Fibroblast of skin of scalp (primary cell): ENCODE measurements at places on chromosomes 11 and 22.

DNA sequence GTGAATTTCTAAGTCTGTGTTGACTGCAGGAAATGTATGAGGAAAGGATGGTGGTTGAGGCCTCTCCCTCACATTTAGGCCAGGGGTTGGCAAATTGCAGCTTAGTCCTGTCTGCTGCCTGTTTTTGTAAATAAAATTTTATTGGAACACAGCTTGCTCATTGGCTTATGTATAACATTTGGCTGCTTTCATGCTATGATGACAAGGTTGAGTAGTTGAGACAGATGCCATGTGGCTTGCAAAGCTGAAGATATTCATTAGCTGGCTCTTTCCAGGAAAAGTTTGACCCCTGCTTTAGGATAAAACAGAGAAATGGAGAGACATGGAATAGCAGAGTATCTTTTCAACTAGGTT is 46.2 kb downstream of the BCR start:
- no peak for DNase-seq

DNA sequence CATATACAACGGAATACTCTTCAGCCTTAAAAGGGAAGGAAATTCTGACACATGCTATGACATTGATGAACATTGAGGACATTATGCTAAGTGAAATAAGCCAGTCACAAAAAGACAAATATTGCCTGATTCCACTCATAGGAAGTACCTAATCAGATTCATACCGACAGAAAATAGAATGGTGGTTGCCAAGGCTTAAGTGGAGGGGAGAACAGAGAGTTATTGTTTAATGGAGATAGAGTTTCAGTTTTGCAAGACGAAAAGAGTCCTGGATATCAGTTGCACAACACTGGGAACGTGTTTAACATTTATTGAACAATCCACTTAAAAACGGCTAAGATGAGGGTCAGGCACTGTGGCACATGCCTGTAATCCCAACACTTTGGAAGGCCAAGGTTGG is 45.6 kb upstream of the HIPK3 start:
- no peak for DNase-seq

- DNase-seq, result no peak
Observed at GRCh38 chr11:78224906-78225420, 36.2 kb downstream of the USP35 start.

- DNase-seq, result peak; percentile 42
Observed at GRCh38 chr11:13717331-13717730, 48.9 kb downstream of the FAR1 start.

GRCh38 chr11:5818245-5818886 is 9.6 kb downstream of the OR52N2 start:
- DNase-seq, result no peak

DNA sequence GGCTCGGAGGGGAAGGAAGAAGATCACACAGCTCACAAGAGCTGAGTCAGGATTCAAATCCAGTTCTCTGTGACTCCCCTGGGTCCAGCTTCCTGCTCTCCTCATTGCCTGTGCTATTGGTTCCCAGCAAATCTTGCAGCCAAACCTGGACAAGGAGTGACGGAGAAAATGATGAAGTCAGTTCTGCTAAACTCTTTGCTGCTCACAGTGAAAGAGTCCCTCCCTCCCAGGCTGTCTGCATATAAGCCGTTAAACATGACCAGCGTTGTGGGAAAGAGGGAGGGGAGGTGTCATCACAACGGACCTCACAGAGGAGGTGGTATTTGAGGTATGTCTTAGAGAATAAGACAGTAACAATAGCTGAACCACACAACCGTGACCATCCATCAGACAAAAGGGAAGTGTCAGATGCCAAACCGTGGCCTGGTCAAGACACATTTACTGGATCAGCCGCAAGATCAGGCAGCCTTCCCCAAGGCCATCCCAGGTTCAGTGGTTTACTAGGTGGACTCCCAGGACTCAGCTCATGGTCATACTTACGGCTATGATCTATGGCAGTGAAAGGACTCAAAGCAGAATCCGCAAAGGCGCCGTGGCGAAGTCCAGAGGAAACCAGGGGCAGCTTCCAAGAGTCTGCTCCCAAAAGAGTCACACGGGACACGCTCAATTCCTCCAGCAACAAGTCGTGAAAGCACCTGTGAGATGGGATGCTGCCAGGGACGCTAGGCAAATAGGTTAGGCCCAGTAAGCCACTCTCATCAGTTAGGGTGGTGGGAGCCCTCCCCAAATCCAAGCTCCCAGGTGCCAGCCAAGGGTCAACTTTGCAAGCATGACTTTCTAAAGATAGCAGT is 2.8 kb upstream of the CYTH4 start:
- DNase-seq, result peak; percentile 24

GRCh38 chr11:8807544-8808225 is 103.3 kb upstream of the AKIP1 start:
- DNase-seq, result peak; percentile 88

DNA sequence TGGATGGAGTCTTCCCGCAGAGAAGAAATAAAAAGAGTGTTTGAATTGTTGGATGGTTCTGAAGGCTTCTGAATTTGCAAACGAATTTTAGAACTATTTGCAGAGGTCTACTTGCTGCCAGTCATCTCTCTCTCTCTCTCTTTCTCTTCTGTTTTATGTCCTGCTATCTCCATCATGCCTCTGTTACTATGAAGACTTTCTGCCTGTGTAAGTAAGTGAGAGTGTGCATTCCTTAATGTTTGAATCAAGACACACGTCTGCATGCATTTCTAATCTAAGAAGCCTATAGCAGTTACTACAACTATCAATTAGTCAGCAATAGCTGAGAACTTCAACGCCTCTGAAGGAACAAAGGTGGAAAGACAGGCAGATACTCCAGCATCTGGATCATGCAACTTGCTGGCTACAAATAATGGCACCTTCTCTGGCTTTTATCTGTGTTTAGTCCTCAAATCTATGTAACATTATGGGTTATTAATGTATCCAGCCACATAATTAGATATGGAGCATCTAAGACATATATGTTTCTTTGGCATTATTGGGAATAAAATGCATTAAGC is 191.5 kb upstream of the BLID start:
- no peak for DNase-seq

DNA sequence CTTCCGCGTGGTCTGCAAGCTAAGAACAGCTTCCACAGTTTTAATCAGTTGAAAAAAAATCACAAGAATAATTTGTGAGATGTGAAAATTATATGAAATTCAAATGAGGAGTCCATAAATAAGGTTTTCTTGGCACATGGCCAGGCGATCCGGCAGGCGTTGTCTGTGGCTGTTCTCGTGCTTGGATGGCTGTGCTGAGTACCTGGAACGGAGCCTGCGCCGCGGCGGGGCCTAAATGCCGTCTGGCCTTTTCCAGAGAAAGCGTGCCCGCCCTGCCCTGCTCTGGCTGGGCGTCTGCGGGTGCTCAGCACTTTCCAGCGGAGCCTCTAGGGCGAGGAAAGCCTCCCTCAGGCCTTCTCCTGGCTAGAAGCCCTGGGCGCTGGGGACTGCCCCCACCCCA is 41.8 kb downstream of the OSBPL5 start:
- no peak for DNase-seq

DNA sequence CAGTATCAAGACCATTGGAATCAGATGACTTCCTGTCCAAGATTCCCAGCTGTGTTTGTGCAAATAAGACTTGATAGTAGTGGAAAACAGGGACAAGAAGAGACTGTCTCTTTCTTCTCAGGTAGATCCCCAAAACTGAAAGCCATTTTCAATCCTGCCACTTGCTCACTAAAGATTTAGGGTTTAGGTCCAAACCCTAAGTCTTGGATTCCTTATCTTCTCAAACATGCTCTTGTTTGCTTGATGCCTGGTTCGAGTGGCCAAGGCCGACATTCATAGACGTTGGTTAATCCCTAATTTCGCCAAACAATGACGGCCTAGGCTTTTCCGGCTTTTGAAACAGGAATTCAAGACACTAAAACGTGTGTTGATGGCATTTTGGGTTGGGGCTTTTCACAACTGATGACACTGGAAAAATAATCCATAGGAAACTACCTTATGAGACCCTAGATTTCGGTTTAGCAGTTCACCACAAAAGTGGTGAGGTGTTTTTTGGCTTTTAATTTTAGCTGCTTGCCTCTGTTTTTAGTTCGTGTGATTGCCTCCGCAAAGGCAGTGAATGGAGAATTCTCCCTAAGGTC is 1.0 kb upstream of the GTPBP1 start:
- no peak for DNase-seq

DNA sequence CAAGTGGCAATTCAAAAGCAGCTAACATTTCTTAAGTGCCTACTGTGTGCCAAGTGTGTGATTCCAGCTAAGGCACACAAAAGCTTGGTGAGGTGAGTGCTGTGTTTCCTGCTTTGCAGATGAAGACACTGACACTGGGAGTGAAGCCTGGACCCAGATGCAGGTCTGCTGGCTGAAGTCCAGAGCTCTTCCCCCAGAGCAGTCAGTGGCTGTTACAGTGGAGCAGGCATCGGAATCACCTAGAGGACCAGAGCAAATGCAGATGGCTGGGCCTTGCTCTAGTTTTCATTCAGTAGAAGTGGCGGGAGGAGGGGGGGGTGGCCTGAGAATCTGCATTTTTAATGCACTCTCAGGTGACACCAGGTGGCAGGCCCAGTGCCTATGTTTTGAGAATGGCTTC is 342.3 kb downstream of the CADM1 start:
- DNase-seq, result no peak

DNA sequence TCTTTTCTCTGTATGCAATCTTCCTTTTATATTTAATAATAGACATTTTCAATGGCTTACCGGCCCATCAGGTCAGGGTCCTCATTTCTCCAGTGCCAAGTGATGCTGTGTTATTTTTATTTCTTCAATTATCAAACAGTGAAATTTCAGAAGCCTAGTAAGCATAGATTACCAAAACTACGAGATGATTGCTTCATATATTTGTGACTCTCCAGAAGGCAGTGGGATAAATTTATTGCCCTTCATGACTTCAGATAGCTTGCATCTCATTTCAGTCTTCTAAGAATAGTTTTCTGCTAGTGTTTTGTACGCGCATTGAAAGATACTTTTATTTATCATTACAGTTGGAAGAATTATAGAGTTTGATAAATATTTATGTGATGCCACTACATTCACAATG is 139.6 kb downstream of the FAT3 start:
- no peak for DNase-seq

DNA sequence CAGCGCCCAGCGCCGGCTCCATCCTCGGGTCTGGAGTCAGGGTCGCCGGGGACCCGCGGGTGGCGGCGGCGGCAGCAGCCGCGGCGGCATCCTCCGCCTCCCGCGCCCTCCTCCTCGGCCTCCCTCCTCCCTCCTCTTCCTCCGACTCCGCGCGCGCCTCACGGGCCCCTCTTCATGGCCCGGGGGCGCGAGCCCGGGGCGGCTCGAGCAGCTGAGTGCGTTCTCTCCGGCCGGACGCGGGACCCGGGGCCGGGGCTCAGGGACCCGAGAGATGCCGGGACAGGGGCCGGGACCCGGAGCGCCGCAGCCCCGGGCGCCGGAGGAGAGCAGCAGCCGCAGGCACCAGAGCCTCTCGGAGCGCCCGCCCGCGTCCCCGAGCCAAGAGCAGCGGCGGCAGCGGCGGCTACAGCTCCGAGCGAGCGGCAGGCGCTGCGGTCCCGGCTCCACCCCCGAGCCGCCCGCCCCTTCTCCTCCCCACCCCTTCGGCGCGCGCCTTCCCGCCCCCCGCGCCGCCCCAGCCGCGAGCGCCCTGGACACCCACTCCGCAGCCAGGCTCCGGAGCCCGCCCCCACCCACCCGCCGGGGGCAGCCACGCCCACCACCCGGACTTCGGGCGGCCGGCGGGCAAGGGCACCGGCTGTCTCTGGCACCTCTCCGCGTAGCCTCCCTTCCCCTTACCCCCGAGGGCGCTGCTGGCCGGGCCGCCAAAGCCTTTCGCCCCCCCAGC is at the start of gene CHST1:
Gene CHST1, minus strand, starts transcription at position 417 of the 727 bp plus-strand sequence. CDS start 14,699 bp downstream, outside the sequence.
- peak; percentile 39 for DNase-seq

DNA sequence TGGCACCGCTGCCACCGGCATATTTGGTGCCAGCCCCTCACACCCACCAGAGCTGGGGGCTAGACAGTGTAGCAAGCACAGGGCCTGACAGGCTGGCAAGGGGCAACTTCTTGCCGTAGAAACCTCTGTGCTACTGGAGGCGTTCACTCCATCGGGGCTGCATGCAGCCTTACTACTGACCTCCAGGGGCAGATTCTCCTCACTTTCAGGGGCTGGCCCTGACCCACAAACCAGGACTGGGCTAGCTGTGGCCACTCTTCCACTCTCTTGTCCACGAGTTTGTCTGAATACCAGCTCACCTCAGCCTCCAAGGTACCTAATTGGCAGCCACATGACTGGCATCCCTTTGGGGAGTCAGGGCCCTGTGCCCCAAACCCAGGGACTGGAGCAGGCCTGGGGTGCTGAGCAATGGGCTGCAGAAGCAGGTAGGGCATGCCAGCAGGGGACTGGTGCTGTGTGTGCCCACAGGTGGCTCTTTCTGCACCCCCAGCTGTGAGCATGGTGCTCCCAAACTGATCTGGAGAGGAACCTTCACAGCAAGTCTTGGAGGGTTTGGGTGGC is 2.1 kb upstream of the LMO1 start:
- no peak for DNase-seq

DNA sequence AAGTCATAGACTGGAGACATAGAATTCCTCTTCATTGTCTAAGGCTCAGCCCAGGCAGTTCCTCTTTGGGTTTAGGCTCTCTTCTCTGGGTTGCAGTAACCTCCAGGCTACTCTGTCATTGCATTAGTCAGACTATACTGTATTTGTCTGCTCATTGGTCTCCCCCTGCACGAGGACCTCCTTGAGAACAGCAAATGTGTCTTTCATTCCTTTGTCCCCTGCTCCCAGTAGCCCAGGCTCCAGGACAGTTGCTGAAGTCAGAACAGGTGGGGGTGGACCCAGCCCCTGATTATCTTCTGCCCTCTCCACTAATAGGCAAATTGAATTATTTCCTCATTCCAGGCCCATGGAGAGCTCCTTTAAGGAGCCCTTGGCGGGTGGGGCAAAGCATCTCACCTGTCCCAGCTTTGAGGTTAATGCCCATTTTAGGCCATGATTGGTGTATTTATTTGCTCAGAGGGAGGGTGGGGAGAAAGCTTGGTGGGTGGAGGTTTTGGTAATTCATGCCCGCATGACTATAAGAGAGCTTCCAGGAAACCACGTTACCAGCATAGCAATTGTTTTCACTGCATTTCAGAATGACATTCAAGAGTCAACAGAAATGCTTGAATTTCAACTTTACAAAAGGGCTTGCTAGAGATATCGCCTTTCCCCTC is 40.9 kb downstream of the NAV2 start:
- peak; percentile 81 for DNase-seq

- peak; percentile 74 for DNase-seq
Observed at GRCh38 chr11:107689317-107690202, 22.3 kb downstream of the SLN start.

DNA sequence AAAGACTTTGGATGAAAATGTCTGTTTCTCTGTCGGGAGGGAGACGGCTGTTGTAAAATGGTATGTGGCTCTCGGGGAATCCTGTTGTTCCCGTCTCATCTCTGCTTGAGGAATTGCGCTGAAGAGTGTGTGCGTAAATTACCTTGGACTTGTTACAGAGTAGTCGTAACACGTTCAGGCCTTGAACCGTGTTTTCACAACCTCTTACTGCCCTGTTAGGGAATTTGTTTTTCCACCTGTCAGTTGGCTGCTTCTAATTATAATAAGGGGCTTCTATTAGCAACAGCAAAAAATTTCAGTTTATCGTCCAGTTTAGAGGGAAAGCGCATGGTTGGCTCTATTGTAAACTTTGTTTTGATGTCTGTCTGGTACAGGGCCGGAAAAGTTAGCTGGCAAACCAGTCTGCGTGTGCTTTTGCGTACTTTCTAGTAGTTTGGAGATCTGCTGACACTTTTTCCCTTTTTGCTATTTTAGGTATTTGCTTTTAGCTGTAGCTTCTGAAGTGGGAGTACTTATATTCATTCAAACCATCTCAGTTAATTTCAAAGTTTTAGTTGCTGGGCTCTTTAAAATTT is 1.5 kb downstream of the HIPK3 start:
- DNase-seq, result no peak
